H9 (cell line): ENCODE measurements at places on chromosomes 11 and 22. TPM values are rescaled to one million over a fixed set of nuclear protein-coding genes. Genes with fewer than 3 reads are reported as not detected.

OR4D9 gene
- total RNA-seq, result not detected in 2 replicates

DRD4 gene
- total RNA-seq, result 6.2 and 6.8 TPM in 2 replicates

ZNF280B gene
- total RNA-seq, result 8.2 and 9.2 TPM in 2 replicates

NRXN2 gene
- 3.9 and 4.8 TPM in 2 replicates for total RNA-seq

PKDREJ gene
- 0.04 and 0.09 TPM in 2 replicates for total RNA-seq

TSKU gene
- total RNA-seq, result 25.4 and 27.4 TPM in 2 replicates

- no peak for DNase-seq
These were observed 459.9 kb upstream of the CCDC179 start for GRCh38 chr11:23320131-23320530.

DNA sequence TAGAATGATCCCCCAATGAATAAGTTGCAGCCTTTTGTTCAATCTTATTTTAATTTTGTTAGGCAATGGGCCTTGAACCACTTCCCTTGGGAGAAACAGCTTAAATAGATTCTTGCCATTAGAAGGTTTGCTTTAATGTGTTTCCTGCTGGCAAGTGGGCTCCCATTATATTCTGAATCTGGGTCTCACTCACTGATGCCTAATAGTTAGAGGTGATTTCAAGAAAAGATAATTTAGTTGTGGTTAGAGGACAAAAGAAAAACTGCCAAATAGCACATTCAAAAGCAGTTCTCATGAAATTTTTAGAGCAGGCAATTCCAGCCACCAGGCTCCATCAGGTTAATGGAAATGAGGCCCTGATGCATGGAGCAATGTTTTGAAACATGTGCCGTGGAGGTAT lies 362.6 kb upstream of the CHORDC1 start:
- no peak for DNase-seq

DNA sequence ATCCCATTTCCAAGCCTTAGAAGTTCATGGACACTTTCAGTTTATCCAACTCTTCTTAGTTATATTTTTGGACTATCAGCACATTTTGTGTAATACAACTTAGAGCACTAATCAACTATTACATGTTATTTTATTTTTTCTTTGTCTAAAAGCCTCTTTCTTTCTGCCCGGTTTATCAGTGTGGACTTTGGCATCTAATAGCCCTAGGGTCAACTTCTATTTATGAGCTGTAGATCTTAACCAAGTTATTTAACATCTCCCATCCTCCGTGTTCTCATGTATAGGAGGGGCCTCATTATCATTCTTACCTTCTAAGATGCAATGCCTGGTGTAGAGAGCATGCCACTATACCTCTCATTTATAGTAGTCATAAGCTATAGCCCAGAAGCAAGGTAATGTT lies 4.4 kb downstream of the CARD16 start:
- DNase-seq, result no peak

DNA sequence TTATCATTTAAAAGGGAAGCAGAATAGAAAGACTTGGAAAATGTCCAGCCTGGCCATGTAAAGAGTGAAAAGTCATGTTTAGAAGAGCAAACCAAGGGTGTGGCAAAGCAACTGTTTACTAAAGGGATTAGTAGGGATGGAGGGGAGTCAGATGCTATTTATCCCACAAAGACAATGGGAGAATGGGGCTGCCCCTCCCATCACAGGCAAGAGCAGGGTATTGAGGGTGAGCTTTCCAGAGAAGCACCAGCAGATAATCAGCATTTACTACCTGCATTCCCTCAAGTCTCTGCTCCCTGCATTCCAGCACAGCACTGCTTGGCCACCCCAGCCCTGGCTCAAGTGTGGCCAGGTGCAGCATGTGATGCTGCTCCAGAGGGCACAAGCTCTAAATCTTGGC lies 18.5 kb upstream of the QSER1 start:
- no peak for DNase-seq

DNA sequence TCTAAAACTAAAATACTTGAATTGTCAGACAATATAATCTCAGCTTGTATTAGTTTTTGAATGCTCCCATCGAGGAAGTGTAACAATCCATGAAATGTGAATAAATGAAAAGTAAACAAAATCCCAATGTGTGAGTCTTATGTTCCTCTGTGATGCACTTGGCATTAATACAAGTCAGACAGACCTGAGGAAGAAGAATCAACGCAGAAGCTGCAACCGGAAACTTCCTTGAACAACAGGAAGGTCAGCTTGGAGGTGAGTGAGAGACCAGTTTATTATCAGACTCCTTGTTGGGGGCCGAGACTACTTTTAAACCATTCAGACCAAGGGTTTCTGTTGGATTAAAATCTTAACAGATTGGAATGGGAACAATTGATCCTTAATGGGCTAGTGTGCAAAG lies 24.2 kb downstream of the NUP50 start:
- DNase-seq, result no peak

- peak; percentile 87 for DNase-seq
These were observed 42.1 kb upstream of the KLHL35 start for GRCh38 chr11:75474878-75475766.

DNA sequence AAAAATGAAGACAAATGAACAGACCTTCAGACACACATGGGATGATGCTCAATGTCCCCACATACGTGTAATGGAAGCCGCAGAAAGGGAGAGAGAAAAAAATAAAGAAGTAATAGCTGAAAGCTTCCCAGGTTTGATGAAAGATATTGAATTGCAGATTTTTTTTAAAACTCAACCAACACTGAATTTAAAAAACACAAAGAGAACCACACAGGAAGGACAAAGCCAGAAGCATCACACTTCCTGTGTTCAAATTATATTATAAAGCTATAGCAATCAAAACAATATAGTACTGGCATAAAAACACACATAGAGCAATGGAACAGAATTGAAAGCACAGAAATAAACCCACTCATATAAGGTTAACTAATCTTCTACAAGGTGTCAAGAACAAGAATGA lies 26.5 kb downstream of the TMEM45B start:
- no peak for DNase-seq

GRCh38 chr22:50014053-50014501 lies 1.5 kb upstream of the IL17REL start:
- peak; percentile 33 for DNase-seq

DNA sequence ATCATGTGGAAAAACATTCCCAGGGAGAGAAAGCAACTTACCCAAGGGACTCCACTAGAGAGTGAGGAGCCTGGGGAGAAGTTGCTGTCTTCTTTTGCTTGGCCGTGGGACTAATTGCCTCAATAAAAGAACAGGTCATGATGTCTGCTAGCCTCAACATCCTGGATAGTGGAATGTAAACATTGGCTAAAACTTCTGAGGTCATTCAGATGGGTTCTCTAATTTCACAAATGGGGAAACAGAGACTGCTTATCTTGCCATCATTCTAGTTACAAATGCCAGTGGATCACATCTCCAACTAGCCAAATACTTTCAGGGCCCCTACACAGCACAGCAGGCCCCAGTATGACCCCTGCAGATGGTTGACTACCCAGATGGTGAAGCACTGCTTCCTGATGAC lies 28.4 kb upstream of the PAMR1 start:
- DNase-seq, result no peak

DNA sequence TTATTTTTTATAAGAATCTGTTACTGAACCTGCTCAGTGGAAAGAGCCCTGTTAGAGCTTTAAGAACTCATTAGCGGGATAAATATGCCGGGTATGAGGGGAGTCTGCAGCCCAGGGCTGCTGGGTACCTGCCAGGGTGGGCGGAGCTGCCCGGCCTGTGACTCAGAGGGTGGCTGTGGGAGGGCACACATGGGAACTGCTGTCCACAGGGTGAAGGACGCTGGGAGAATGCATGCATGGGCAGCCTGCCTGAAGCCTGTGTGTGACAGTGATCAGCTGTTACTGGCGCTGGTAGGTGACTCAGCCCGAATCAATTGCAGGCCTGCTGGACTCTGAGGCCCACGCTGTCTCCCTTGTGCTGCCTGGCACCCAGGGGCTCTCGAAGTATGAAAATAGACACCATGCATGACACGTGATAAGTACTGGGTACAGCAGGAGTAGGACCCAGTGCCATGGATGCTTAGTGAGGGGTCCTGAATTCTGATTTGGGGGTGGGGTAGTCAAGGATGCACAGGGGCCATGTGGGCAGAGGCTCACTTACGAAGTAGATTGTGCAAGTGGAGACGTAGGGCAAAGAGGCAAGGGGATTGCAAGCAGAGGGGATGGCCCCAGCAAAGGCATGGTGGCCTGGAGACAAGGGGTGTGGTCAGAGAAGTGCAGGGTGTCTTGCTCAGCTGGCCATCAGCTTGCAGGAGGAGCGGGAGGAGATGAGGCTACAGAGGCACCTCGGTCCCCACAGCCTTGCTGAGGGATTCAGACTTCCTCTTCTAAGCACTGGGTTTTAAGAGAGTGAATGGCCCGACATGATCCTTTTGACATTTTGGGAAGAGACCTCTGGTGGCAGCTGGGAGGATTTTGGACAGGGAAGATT lies 36.5 kb downstream of the GRIK4 start:
- no peak for DNase-seq
